ENCODE measurements at places on chromosomes 4 and X.
A peak's percentile ranks its signal among the peaks of the same experiment; 100 is the strongest.

DNA sequence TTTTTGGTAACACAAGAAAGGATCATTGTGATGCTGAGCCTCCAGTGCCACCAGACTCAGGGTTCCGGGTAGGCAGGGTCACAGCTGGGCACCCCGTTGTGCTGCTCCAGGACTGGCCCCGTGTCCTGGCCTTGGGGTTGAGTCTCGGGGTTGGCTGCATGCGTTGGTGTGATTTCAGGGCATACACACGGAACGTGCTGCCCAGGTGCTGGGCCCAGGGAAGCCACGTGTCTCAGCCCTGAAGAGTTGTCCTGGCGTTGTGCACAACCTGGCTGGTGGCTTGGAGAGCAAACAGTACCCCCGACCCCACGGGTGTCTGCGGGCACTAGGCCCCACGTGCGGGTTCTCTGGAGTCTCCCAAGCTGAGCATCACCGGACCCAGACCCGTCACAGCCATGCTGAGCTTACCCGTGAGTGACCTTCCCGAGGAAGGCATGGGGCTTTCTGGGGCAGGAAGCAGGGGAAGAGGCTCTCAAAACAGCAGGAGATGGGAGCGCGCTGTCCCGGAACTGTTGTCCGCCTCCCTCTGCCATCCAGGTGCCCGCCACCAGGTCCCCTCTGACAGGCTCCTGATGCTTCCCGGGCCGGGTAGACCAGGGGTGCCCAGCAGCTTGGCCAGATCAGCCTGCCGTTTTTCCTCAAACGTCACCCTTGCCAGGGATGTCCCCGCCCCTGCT lies 66.1 kb upstream of the ENPP6 start:
- DNase-seq = no peak

- no peak for DNase-seq
Observed at GRCh38 chr4:118351851-118352827, 664 bp downstream of the PRSS12 start.

DNA sequence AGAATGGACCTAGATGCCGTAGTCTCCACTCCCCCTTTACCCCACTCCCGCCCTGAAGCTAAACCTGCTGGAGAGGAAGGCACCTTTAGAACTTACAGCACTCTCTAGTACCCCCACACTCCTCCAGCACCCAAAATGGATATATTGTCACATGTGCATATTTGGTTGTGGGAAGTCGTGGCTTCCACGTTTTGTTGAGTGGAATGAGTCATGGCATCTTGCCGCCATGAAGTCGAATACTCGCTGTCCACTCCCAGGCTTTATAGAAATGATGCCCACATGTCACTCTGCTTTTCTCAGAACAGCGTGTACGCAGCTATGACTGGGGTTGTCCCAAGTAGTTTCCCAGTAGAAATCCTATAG lies 545 bp downstream of the ABCE1 start:
- DNase-seq = peak; percentile 49

DNA sequence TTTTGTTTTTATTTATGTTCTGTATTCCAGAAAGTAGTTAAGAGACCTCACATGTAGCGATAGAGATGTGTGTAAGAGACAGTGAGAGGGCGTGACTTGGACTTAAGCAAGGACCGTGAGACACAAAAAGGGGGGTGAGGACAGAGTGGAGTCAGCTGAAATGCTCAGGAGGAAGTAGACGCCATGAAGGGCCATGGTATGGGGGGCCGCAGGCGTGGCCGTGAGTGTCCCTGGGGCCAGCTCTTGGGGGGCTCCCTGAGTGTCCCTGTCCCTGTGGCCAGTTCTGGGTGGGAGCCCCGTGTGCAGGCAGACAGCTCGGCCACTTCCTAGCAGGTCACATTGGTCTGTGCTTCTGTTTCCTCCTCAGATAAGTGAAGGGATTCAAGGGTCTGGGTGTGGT lies 23.0 kb upstream of the MSANTD1 start:
- no peak for DNase-seq

GRCh38 chr4:83272900-83273299 lies 11.7 kb downstream of the COQ2 start:
- DNase-seq = no peak

DNA sequence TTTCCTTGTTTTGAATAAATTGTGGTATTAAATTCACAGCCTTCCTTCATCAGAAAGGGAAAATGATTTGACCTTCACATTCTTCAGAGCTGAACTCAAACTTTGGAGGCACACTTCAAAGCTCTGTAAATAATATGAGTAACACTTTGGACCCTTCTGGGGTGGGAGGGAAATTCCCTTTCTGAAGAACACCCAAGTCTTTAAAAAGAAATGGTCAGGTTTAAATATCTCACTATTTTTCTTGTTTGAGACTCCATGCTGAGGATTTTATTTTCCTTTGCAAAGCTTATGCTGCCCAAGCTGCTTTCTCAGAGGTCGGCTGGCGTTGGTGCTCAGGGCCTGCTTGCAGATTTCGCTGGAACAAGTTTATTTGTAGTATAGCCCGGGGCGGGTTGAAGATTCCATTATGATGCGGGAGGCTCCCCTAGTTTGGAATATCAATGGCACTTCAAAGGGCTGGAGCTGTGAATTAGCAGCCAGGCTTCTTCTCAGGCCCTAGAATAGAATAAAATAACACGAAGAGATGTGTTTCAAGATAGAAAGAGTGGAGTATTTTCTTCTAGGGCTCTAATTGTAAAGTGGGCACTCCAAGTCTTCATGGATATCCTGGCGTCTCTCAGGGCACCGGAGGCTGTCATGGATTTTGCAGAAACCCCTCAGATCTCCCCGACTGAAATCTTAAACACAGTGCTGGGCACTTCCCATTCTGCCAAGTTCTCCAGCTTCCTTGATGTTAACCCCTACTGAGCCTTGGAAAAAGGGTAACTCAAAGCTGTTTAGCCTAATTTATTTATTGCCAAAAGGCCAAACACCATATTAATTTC lies 315.6 kb downstream of the GPAT3 start:
- DNase-seq = no peak

GRCh38 chrX:129790146-129790545 lies 10.4 kb downstream of the SASH3 start:
- DNase-seq = no peak

DNA sequence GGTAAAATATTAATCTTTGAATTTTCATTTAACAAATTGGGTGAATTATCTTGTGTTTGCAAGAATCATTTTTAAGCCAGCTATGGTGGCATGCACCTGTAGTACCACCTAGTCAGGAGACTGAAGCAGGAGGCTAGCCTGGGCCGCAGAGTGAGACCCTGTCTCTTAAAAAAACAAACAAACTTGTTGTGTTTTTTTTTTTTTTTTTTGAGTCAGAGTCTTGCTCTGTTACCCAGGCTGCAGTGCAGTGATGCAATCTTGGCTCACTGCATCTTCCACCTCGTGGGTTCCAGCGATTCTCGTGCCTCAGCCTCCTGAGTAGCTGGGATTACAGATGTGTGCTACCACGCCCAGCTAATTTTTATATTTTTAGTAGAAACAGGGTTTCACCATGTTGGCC lies 2.2 kb downstream of the TXLNG start:
- DNase-seq = no peak

DNA sequence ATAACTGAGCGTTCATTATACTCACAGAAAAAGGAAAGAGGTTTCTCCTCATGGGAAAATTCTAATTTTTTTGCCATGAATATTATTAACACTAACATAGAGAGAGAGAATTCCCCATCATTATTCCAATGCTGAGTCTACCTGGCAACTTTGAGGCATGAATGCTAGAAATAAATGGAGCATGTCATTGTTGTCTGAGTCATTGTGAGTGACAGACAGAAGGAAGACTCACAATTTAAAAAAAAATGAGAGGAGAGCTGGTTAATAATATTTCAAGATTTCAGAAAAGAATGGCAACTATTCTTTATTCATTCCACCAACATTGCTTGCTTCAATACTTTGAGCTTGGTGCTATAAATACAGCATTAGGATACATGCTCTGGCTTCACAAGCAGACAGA lies 170.4 kb upstream of the HS3ST1 start:
- DNase-seq = no peak

GRCh38 chr4:105119356-105119755 lies 27.3 kb upstream of the TET2 start:
- DNase-seq = no peak

DNA sequence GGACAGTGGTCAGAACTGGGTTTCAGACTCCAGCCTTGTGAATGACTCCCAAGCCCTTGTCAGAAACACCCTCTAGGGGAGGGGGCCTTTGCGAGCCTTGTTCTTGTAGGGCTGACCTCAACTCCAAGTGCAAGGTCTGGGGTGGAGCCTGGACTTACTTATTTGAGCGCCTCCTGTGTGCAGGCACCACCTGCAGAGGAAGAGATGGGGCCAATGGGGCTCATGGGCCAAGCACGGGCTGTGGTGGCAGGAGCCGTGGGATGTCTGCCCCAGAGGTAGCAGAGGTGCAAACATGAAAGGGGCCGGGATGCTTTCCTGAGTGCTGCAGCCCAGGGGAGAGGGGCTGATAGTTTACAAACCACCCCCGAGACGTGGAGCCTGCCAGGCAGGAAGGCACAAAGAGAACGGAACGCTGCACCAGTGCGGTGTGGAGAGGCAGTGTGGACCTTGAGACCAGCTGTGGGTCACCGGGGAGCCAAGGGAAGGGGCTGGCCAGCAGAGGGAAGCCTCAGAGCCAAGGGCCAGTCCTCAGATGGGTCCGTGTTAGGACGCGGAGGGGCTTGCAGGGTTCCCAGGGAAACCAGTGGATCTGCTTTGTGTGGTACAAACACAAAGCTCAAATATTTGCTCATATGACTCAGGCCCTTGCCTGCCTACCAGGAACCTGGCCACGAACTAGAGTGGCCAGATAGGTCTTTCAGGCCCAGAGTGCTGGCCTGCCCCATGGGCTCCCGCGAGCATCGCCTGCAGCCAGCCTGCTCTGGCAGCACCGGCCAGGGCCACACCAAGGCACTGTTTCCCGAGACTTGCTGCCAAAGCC lies 8.7 kb upstream of the TADA2B start:
- no peak for DNase-seq

- no peak for DNase-seq
Observed at GRCh38 chr4:144985014-144985413, 113.0 kb downstream of the ANAPC10 start.

DNA sequence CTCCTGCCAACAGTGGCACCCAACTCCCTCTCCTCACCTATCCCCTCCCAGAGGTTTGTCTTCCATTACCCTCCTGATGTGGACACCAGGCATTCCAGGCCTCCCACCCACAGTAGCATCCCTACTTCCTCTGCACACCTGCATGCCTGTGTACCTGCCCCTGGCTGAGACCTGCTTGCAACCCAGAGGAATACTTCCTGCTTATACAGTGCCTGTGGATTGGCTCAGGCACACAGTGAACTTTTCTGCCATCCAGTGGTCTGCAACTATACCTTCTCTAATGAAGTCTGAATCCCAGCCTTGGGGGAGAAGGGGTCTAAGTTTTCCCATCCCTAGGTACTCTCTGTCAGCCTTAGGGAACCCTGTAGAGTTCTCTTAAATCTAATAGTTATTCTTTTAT lies 169.9 kb downstream of the IQCM start:
- no peak for DNase-seq

DNA sequence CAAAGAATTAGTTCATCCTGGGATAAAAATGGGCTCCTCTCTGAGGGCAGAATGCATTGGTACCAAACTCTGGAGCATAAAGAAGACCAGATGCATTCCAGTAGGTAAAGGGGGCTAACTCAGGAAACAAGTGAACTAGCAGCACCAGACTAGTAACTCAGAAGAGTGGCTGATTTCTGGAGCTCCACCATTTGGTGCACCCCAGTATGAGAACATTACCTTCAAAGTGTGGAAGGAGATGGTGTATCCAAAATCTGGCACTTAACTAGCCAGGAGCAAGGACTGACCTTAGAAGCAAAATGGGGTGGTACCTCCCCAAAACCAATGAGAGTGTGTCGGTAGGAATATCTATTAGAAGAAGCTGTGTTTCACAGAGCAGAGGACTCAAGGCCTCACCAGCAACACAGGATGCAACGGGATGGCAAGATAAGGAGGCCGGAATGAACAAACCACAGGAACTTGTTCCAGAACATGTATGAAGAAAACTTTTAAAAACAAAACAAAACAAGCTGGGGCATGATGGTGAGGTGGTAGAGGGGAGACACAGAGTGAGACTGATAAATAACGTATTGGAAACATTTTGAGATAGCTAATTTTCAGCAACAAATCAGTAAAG lies 142.3 kb downstream of the INPP4B start:
- no peak for DNase-seq

- DNase-seq = no peak
Observed at GRCh38 chr4:115219315-115219860, 106.0 kb upstream of the NDST4 start.

GRCh38 chrX:40169193-40170101 lies 71.7 kb upstream of the BCOR start:
- peak; percentile 64 for DNase-seq

- no peak for DNase-seq
Observed at GRCh38 chr4:83238393-83239248, 46.0 kb downstream of the COQ2 start.

GRCh38 chr4:1579001-1579900 lies 104.9 kb downstream of the FAM53A start:
- DNase-seq = peak; percentile 33

DNA sequence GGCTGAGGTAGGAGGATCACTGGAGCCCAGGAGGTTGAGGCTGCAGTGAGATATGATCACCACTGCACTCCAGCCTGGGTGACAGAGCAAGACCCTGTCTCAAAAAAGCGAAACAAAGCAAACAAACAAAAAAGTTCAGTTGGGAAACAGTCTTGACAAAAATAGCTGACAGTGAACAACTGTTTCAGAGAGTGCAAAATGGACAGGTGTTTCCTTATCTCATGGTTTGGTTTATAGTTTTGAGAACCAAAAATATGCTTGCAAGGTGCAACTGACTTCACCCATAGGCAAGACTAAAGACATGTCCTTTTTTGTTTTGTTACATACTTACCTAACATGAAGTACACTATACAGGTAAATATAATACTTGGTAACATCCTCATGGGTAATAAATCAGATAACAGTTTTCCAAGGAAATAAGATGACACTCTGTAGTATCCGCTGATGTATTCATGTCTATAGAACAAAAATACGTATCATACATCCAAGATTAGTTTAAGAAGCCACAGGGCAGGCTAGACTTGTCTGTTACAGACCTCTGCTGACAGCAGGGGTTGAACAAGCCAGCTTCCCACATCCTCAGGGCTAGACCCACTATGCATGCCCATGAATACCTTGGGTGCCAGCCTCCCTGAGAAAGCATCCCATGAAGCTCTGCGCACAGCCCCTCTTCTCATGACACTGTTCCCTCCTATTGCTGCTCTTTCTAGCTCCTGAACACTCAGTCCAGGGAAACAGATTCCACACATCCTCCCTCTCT lies 59.3 kb downstream of the ABCG2 start:
- DNase-seq = no peak

- no peak for DNase-seq
Observed at GRCh38 chr4:159337041-159337440, 234.2 kb downstream of the RAPGEF2 start.
